Stimulated activated CD4-positive, alpha-beta T cell treated with anti-CD3 and anti-CD28 coated beads, TNF-alpha, amount 100 ng/mL, for 4 hours (primary cell): ENCODE measurements at places on chromosomes 12 and 14.

DNA sequence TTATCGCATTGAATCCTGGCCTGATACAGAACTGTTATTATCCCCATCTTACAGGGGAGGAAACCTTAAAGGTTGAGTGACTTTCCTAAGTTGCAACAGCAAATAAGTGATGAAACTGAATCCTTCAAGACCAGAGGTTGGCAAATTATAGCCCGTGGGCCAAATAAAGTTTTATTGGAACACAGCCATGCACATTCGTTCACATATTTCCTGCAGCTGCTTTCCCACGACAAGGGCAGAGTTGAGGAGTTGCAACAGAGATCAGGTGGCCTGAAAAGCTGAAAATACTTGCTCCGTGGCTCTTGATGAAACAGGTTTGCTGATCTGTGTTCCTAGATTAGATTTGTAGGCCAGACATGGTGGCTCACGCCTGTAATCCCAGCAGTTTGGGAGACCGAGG is 126.7 kb downstream of the PHETA1 start:
- no peak for DNase-seq

GRCh38 chr14:76376409-76376877 is 506 bp downstream of the ESRRB start:
- DNase-seq, result no peak

DNA sequence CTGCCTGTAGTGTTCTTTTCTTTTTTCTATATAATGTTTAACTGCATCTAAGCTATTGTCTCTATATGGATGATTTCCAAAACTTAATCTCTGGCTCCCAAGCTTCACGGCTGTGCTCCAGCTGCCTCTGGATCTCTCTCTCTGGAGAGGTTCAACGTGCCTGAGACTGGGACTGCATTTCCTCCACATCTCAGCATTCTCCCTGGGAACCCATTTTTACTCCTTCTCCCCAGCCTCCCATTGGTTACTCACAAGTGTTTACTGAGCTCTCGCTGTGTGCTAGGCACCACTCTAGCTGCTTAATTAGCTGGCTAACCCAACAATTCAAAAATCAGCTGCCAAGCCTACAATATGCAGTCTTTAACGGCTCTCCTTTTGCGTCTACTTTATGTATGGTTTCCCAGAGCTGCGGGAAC is 34.7 kb downstream of the FBXL14 start:
- no peak for DNase-seq

DNA sequence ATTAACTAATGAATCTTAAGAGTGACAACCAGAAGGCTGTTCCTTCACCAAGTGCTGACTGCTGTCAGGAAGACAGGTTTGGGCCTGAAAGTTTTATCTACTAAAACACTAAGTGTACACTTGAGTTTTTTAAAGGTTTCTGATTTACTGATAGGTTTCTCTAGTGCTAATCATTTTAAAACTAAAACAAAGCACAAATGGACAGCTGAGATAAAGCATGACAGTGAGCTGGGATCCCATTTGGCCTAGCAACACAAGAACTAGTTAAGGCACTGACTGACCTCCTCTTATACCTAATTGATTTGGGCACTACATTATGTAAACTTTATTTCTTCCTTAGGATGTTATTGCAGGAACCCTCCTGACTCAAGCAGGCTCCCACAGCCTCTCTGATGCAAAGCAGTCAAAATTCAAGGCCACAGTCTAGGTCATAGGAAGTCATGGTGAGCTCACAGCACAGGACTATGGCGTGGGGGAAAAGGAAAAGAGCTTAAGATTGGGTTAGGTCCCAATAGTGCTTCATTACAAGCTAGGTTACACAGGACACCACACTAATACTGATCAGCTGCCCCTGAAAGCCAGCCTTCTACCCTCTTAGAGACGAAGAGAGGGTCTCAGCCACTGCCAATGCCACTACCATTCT is 3.5 kb downstream of the STXBP6 start:
- DNase-seq, result no peak

DNA sequence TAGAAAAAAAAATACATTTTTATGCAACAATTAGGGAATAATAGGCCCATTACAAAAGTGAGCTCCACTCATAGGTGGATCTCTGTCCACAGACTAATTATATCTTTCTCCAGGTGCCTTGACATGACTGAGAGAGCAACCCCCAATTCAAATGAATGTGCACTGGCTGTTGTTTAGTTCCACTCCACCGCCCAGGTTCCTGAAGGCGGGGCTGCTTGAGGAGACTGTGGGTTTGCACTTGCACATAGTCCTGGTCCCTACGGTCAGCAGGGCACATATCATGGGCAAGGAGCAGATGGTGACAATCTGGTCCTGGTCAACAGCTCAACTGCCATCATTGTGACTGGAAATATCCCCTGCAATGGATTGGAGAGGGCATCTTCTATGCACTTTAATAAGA is 195.6 kb upstream of the PWP1 start:
- DNase-seq, result no peak

- DNase-seq, result no peak
These were observed 55.0 kb downstream of the TMEM30B start for GRCh38 chr14:61226015-61226654.

DNA sequence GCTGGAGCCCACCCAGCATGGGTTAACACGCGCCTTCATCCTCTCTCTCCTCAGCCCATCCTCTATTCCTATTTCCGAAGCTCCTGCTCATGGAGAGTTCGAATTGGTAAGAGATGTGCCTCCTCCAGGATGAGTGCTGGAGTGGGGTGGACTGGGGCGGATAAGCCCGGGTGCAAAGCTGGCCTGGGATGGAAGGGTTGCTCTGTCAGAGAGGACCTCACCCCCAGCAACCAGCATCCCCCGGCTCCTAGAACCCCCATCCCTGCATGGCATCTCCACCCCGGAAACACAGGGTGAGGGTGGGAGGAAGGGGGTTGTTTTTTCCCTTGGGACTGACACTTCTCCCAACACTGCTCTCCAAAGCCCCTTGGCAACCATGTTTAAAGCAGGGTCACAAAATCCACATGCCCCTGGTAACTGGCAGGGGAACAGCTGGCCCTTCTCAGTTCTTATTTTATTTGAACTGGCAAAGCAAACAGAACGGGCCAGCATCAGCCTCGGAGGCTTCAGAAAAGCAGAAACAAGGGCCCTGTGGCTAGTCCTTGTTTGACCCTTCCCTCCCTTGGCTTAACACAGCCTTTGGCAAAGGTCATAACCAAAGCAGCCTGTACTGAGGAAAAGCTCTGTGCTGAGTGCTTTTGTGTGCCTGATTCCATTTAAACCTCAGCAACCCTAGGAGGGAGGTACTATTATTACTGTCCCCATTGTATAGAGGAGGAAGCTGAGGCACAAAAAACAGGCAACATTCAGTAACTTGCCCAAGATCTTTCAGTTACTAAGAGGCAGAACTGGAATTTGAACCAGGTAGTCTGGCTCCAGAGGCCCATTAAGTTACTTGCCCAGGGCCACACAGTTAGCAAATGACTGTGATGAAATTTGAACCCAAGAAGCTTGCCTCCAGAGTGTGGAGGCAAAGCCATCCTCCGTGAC is 4.2 kb downstream of the GSTZ1 start:
- DNase-seq, result no peak

DNA sequence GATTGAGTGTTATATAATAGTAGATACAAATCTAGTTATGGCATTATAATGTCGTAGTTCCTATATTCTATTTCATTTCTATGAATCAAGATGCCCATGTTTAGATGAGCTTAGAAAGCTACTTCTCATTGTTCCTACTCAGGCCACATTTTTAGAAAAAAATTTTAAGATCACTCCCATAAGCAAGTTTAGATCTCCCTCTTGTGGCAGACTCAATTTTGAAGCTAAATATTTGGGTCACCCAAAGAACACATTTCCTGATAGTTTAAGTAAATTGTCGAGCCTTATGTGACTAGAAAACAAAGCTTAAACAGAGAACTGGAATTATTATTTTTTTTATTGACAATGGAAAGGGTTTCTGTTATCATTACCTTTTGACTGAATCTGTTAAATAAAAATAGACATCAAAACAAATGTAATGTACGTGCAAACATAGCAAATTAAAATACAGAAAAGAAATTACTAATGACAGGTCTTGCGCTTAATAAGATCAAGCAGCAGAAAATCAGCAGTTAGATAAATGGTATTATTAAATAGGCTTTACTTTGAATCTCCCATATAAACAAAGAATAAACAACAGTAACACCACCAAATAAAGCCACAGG is 180.2 kb downstream of the ACSS3 start:
- DNase-seq, result no peak

DNA sequence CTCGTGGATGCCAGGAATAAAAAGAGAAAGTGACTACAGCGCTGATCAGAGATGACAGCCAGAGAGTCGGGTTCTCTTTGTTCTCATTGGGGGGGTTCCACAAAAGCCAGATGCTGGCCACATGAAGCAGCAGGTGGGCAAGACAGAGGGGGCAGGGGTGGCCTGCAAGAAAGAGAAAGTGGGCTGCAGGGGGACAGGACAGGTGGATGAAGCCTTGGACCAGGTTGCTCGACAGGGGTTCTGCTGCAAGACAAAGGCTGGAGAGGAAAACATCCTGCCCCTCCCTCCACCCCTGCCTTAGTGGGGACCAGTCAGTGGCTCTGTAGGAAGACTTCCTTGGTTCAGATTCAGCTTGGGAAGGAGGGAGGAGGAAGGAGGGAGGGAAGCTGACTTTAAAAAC is 126.2 kb downstream of the KSR2 start:
- DNase-seq, result no peak

GRCh38 chr12:110073049-110073831 is 24.9 kb upstream of the C12orf76 start:
- DNase-seq, result no peak

GRCh38 chr12:103012884-103013283 is 55.4 kb downstream of the ASCL1 start:
- DNase-seq, result no peak

- DNase-seq, result no peak
These were observed 49.2 kb upstream of the PRICKLE1 start for GRCh38 chr12:42638697-42639096.

DNA sequence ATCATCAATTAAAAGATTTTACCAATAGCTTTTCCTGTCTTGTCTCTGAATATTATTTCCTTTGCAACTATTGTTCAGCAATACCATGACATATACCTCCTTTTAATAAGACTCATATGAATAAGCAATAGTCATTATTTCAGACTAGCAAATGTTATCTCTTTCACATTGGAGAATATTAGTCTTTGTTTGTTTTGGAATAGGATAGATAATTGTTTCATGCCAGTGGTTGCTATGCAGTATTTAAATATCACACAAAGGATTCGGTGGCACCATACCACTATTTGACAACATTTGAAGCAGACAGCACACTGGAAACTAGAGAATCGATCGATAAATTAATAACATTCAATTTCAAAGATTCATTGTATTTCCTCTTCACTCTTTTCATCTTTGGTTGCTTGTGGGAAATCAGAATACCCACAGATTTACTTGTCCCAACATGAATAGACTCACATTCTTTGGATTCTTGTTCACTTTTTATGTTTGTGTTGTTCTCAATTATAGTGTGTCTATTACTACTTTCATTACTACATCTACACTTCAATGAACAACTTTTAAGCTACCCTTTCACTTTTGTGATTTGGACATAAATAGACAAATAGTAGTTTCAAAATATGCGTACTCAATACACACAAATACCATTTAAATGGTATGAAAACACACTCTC is 42.7 kb upstream of the TBPL2 start:
- no peak for DNase-seq
